Testis (tissue), 5 donors: ENCODE measurements at places on chromosomes 7 and 10. TPM values are rescaled to one million over a fixed set of nuclear protein-coding genes. Genes with fewer than 3 reads are reported as not detected.

DNA sequence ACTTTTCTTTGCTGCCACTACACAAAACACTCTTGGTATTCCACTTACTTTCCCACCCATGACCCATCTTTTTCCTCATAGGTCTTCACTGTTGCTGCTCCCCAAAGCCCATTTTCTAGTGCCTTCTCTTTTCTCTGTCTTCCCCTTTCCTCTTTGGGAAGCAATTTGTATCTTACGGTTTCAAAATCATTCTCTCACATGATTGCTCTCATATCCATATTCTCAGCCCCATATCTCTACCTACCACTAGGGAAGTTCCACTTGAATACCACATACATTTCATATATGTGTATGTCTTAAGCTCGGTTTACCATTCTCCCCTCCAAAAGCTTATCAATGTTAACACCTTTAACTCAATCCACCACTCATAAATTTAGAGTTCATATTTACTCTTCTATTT, 3.2 kb upstream of the UBE2D1 start:
- no peak overlapping the region for H3K4me3 ChIP-seq
- H3K27me3 ChIP-seq, result no peaks in the 10 kb centered on the region
- H3K27ac ChIP-seq, result no peak overlapping the region
- DNase-seq, result no peak

DNA sequence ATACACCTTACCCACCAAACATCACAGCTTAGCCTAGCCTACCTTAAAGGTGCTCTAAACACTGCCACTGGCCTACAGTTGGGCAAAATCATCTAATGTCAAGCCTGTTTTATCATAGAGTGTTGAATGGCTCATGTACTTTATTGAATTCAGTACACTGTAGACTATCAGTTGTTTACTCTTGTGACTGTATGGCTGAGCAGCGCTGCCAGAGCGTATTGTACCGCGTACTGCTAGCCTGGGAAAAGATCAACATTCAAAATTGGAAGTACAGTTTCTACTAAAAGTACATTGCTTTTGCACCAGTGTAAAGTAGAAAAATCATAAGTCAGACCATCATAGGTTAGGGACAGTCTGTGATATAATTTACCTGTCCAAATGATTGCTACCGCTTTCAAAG, 226.8 kb downstream of the PRPF18 start:
- no peaks in the 10 kb centered on the region for H3K27me3 ChIP-seq
- H3K4me1 ChIP-seq, result no peaks in the 10 kb centered on the region
- DNase-seq, result no peak
- no peak overlapping the region for H3K27ac ChIP-seq

DNA sequence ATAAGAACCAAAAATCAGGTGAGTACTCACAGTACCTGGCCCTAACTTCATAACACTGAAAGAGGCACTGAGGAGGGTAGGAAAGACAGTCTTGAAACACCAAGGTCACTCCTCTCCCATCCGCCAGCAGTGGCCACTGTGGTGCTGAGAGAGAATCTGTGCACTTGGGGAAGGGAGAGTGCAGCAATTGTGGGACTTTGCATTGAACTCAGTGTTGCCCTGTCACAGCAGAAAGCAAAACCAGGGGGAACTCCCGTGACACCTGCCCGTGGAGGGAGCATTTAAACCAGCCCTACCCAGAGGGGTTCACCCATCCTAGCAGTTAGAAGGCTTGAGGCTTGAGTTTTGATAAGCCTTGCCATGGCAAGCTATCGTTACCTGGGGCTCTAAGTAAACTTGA, 35.2 kb upstream of the MAP3K8 start:
- no peak for DNase-seq
- no peaks in the 10 kb centered on the region for H3K36me3 ChIP-seq
- H3K27me3 ChIP-seq, result no peaks in the 10 kb centered on the region
- no peak overlapping the region for H3K27ac ChIP-seq

DNA sequence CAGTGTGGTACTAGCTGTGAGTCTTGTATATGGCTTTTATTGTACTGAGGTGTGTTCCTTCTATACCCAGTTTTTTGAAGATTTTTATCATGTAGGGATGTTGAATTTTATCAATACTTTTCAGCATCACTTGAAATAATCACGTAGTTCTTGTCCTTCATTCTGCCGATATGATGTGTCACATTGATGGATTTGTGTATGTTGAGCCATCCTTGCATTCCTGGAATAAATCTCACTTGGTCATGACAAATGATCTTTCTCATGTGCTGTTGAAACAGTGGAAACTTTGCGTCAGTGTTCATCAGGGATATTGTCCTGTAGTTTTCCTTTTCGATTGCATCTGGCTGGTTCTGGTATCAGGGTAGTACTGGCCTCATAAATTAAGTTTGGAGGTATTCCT, 7.1 kb upstream of the PRKAR1B start:
- peaks cover 5% of the 10 kb centered on the region for H3K4me1 ChIP-seq
- H3K27me3 ChIP-seq, result no peaks in the 10 kb centered on the region
- H3K36me3 ChIP-seq, result no peaks in the 10 kb centered on the region
- H3K4me3 ChIP-seq, result no peak overlapping the region
- no peak overlapping the region for H3K27ac ChIP-seq
- no peak for DNase-seq

Gene ERV3-1
- total RNA-seq, result 75.7 TPM

DNA sequence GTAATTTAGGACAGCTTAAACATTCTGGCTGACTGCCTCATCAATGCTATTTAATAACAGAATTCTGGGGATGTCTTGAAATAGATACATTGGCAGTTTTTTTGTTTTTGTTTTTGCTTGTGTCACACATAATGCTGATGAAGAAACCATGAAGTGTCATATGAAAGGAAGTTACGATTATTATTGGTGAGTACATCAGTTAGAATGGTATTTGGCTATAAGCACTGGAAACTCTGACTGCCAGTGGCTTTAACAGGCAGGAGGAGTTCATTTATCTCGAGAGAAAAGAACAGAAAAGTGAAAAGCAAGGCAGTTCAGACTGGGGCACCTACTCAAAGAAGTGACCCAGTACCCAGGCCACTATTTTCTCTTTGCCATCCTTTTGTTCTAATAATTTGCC, 18.1 kb downstream of the LSM8 start:
- H3K36me3 ChIP-seq, result no peaks in the 10 kb centered on the region
- no peak overlapping the region for H3K27ac ChIP-seq
- no peak overlapping the region for H3K4me3 ChIP-seq
- H3K4me1 ChIP-seq, result no peaks in the 10 kb centered on the region
- no peaks in the 10 kb centered on the region for H3K27me3 ChIP-seq
- no peak for DNase-seq

GRCh38 chr7:116086547-116087045, 56.0 kb upstream of the TFEC start:
- H3K4me3 ChIP-seq, result no peak overlapping the region
- H3K36me3 ChIP-seq, result no peaks in the 10 kb centered on the region

Gene DIP2C
- total RNA-seq, result 30.1 TPM

DNA sequence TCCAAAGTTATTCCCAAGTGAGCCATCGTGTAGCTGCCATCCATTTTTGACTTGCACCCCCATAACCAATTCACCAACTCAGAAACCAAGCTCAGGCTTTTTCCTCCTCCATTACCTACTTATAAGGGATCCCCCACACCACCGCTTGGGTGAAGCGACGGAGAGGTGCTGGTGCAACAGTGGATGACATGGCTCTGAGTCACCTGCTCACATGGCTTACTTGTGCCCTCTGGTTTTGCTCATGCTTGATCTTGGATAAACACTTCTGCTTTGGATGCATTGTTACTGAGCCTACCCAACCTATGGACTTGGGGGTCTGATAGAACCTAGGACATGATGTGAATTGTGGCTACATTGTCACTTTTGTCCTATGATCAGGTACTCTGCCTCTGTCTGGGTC, 12.0 kb upstream of the AKR1B1 start:
- no peaks in the 10 kb centered on the region for H3K36me3 ChIP-seq
- DNase-seq, result no peak
- H3K4me3 ChIP-seq, result no peak overlapping the region
- no peaks in the 10 kb centered on the region for H3K27me3 ChIP-seq
- no peaks in the 10 kb centered on the region for H3K4me1 ChIP-seq

- H3K36me3 ChIP-seq, result no peaks in the 10 kb centered on the region
- H3K4me1 ChIP-seq, result no peaks in the 10 kb centered on the region
- H3K4me3 ChIP-seq, result no peak overlapping the region
- no peaks in the 10 kb centered on the region for H3K27me3 ChIP-seq
Observed at GRCh38 chr10:50469778-50470193, 154.0 kb downstream of the SGMS1 start.

Gene DKK1
- total RNA-seq, result 1.5 TPM

- H3K27me3 ChIP-seq, result no peaks in the 10 kb centered on the region
- no peaks in the 10 kb centered on the region for H3K4me1 ChIP-seq
- DNase-seq, result no peak
- no peaks in the 10 kb centered on the region for H3K36me3 ChIP-seq
- H3K27ac ChIP-seq, result no peak overlapping the region
- H3K4me3 ChIP-seq, result no peak overlapping the region
Observed at GRCh38 chr7:93115796-93116195, 2.0 kb downstream of the SAMD9 start.

DNA sequence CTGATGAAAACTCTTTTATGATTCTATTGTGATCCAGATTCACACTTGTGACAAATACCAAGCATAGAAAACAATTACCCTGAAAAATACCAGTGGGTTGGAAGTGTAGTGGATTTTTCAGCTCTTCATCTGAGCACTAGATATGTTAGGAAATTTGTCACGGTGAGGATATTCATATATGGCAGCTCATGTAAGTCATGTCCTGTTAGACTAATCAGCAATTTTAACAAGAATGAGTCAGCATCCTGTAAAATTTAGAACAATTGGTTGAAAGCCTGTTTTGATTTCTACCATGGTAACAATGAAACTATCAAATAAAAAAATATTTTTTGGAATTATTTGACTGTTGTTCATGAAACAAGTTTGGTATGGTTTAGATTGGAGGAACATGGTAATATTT, 334.3 kb downstream of the CACNA2D1 start:
- no peak overlapping the region for H3K27ac ChIP-seq
- no peaks in the 10 kb centered on the region for H3K36me3 ChIP-seq
- H3K4me1 ChIP-seq, result no peaks in the 10 kb centered on the region

DNA sequence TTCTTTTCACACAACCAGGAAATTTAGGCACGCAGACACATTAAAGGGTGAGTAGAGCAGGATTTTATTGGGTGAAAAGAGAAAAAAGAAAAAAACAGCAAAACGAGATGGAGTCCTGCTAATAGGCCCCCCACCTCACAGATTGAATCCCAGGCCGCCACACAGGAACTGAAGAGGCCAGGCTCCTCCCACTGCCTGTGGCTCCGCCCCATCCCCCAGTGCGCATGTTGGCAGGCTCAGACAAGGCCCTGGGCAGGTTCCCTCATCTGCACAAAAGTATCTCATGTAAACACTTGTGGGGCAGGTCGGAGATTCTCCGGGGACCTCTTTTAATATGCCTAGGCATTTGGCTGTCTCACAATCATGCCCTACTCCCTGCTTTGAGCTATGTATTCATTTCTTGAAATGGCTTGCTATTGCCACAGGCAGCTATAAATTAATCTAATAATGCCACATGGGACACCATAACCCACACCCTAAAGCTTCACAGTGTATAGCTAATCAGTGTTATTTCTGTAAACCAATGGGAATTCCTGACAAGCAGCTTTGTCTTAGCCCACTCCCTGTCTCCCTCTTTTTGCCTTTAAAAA, 76.2 kb upstream of the KIF5B start:
- no peaks in the 10 kb centered on the region for H3K4me1 ChIP-seq
- H3K27me3 ChIP-seq, result no peaks in the 10 kb centered on the region
- H3K4me3 ChIP-seq, result no peak overlapping the region
- H3K36me3 ChIP-seq, result no peaks in the 10 kb centered on the region
- DNase-seq, result no peak
- no peak overlapping the region for H3K27ac ChIP-seq

Gene NYAP1
- 24.7 TPM for total RNA-seq

- no peaks in the 10 kb centered on the region for H3K4me1 ChIP-seq
- no peak for DNase-seq
- H3K27me3 ChIP-seq, result no peaks in the 10 kb centered on the region
- H3K36me3 ChIP-seq, result peaks cover 4% of the 10 kb centered on the region
- H3K4me3 ChIP-seq, result no peak overlapping the region
Observed at GRCh38 chr10:94353336-94353735, 9.4 kb downstream of the NOC3L start.

Gene TAC1
- not detected for total RNA-seq

DNA sequence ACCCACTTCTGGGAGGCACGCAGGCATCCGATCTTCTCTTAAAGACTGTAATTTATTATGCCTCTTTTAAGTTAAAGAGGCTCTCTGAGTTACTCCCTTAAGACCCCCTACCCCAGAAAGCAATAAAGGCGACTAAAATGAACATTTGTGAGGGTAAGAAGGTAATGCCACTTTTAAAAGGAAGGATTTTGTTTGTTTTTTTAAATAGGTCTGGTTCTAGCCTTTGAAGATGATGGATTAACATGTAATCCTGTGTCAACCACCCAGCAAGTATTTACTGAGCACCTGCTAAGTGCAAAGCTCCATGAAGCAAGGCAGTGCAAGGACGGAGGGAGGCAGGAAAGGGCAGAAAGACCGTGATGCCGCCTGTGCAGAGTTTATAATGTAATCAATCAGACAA, 26.1 kb downstream of the SH3PXD2A start:
- H3K27ac ChIP-seq, result no peak overlapping the region
- DNase-seq, result no peak
- H3K27me3 ChIP-seq, result no peaks in the 10 kb centered on the region
- no peak overlapping the region for H3K4me3 ChIP-seq
- H3K4me1 ChIP-seq, result peaks cover 10% of the 10 kb centered on the region
- H3K36me3 ChIP-seq, result no peaks in the 10 kb centered on the region

- no peaks in the 10 kb centered on the region for H3K27me3 ChIP-seq
- peak overlapping the region; percentile 60 for H3K27ac ChIP-seq
- peak overlapping the region; percentile 79 for H3K4me3 ChIP-seq
- H3K4me1 ChIP-seq, result peaks cover 6% of the 10 kb centered on the region
- H3K36me3 ChIP-seq, result no peaks in the 10 kb centered on the region
Observed at GRCh38 chr7:141550386-141551093, 670 bp upstream of the AGK start.

Gene LRRC4
- 10.2 TPM for total RNA-seq

Gene IL2RA
- total RNA-seq, result 0.62 TPM

DNA sequence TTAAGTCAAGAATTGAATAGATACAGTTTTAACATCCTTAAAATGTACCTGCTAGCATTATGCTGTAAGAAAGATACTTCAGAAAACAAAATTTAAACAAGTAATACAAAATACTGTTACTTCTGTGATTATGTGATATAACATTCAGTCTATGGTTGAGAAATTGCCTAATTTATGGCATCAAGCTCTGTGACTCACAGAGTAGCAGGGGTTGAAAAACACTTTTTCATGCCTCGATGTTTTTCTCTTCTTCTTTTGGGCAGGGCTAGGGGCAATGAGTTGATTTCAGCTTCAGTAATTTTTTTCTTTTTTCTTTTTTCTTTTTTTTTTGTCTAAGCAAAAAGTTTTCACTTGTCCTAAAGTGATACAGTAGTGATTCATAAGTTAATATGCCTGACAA, 209.2 kb downstream of the MBL2 start:
- no peak overlapping the region for H3K27ac ChIP-seq
- no peaks in the 10 kb centered on the region for H3K36me3 ChIP-seq
- H3K4me3 ChIP-seq, result no peak overlapping the region
- no peaks in the 10 kb centered on the region for H3K4me1 ChIP-seq
- no peak for DNase-seq
- no peaks in the 10 kb centered on the region for H3K27me3 ChIP-seq

Gene LBX1
- total RNA-seq, result 0.12 TPM

Gene H2BK1
- not detected for total RNA-seq
